ENCODE measurements at places on chromosomes 2 and 18. TPM values are rescaled to one million over a fixed set of nuclear protein-coding genes. Genes with fewer than 3 reads are reported as not detected.

- no peak overlapping the region for H3K27ac ChIP-seq
- H3K4me3 ChIP-seq = no peak overlapping the region
- peaks cover 2% of the 10 kb centered on the region for H3K27me3 ChIP-seq
- peaks cover 3% of the 10 kb centered on the region for H3K4me1 ChIP-seq
- H3K36me3 ChIP-seq = no peaks in the 10 kb centered on the region
- no peak for DNase-seq
Measured at GRCh38 chr2:161910200-161910599, 163.8 kb downstream of the DPP4 start.

- peaks cover 4% of the 10 kb centered on the region for H3K27me3 ChIP-seq
- no peak overlapping the region for H3K27ac ChIP-seq
- H3K36me3 ChIP-seq = no peaks in the 10 kb centered on the region
- no peak for DNase-seq
- peaks cover 21% of the 10 kb centered on the region for H3K4me1 ChIP-seq
Measured at GRCh38 chr2:163733301-163733938, 2.4 kb downstream of the FIGN start.

DNA sequence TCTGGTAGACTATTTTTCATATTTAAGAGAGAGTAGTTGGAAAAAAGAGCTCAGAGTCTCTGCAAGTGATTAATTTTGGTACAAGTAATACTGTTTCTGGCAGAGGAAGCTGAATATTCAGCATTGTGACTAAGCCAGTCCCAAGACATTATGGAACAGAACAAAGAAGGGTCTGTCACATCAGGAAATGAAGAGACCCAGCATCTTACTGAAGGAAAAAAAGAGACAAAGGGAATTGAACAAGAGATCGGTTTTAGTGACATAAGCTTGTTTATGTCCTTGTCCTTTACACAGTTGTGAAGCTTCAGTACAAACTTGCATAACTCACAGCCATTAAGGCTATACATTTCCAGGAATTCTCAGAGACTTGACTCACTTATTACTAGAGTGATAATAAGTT, 568.5 kb upstream of the SLC8A1 start:
- H3K27me3 ChIP-seq = peaks cover 1% of the 10 kb centered on the region
- H3K4me1 ChIP-seq = no peaks in the 10 kb centered on the region
- H3K27ac ChIP-seq = no peak overlapping the region
- no peak overlapping the region for H3K4me3 ChIP-seq
- H3K36me3 ChIP-seq = no peaks in the 10 kb centered on the region

- DNase-seq = no peak
- H3K4me3 ChIP-seq = no peak overlapping the region
- peaks cover 53% of the 10 kb centered on the region for H3K4me1 ChIP-seq
- H3K36me3 ChIP-seq = no peaks in the 10 kb centered on the region
- H3K27ac ChIP-seq = no peak overlapping the region
Measured at GRCh38 chr2:75431763-75432162, 129.0 kb downstream of the EVA1A start.

DNA sequence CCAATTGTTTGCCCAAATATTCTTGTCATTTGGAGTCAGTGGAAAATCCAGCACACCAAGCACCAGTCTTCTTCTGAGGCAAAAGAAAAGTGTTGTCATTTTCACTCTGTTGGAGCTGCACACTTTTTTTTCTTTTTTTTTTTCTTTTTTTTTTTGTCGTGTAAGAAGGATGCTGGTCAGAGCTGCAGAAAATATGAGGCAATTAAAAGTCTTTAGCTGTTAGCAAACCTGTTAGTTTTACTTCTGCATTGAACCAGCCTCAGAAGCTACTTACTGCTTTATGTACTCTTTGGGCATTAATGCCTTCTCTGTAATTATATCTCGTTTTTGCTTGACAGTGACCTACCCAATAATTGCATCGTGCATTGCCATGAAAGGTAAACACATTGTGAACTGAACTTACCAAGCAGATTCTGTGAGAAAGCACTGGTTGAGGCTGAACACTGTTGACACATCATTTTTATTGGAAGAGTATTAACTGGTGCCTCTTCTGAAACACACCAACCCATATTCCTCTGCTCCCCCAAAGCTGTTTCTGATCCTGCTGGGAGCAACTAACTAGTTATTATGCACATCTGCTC, 165.4 kb downstream of the CAPN13 start:
- H3K27ac ChIP-seq = no peak overlapping the region
- H3K4me3 ChIP-seq = no peak overlapping the region
- no peaks in the 10 kb centered on the region for H3K27me3 ChIP-seq

DNA sequence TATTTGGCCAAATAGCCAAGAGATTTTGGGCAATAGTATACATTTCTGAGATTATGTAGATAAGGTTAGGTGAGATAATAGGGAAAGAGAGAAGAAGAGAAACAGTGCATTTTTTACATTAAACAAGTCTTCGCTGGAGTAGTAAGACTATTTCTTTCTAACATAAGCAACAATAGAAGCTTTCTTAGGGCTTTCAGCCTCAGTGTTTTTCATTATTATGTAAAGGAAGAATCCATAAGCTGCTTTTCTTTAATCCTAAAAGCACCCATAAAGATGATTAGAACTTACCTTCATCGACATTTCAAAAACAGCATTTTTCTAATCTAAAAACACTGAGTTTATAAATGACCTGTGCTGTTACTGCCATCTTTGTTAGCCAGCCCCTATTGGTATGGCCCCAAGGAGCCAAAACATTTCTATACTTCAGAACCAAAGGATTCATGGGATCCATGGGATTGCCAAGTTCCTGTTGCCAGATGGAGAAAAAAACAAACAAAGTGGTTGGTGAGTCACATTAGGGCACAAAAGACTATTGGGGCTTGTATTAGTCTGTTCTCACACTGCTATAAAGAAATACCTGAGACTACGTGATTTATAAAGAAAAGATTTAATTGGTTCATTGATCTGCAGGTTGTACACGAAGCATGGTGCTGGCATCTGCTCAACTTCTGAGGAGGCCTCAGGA, 88.2 kb downstream of the SCG2 start:
- no peaks in the 10 kb centered on the region for H3K4me1 ChIP-seq
- no peak overlapping the region for H3K4me3 ChIP-seq
- no peak overlapping the region for H3K27ac ChIP-seq
- H3K27me3 ChIP-seq = peaks cover 2% of the 10 kb centered on the region
- no peaks in the 10 kb centered on the region for H3K36me3 ChIP-seq

- H3K4me3 ChIP-seq = no peak overlapping the region
- DNase-seq = no peak
- no peaks in the 10 kb centered on the region for H3K36me3 ChIP-seq
- peaks cover 4% of the 10 kb centered on the region for H3K27me3 ChIP-seq
- no peak overlapping the region for H3K27ac ChIP-seq
Measured at GRCh38 chr2:235573331-235574221, 79.7 kb downstream of the AGAP1 start.

GRCh38 chr2:197161774-197162173, 148.8 kb downstream of the ANKRD44 start:
- H3K4me1 ChIP-seq = peaks cover 15% of the 10 kb centered on the region
- H3K27me3 ChIP-seq = peaks cover 6% of the 10 kb centered on the region
- no peak for DNase-seq
- H3K4me3 ChIP-seq = no peak overlapping the region
- peaks cover 5% of the 10 kb centered on the region for H3K36me3 ChIP-seq

- DNase-seq = no peak
- no peak overlapping the region for H3K27ac ChIP-seq
- H3K4me1 ChIP-seq = peaks cover 34% of the 10 kb centered on the region
Measured at GRCh38 chr2:177670791-177671535, 278.4 kb downstream of the AGPS start.

DNA sequence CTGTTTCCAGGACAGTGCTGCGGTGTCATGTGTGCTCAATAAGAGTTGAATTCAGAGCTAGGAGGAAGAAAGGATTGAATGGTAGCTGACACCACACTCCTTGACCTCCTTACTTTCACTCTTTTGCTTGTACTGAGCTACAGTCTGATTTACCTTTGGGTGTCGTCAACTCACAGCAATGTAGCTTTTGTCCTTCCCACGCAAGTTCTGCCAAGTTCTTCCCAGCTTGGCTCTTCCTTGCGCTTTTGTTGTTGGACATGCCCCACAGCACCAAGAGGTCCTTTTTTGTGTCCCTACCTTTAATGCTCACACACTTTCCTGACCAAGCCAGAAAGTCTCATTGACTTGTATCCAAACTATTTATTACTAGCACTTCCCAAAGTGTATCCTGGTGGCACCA, 38.3 kb upstream of the ITGB6 start:
- DNase-seq = no peak
- H3K4me3 ChIP-seq = no peak overlapping the region
- no peaks in the 10 kb centered on the region for H3K4me1 ChIP-seq
- H3K36me3 ChIP-seq = no peaks in the 10 kb centered on the region

The THSD7B gene
- total RNA-seq = 10.5 TPM

DNA sequence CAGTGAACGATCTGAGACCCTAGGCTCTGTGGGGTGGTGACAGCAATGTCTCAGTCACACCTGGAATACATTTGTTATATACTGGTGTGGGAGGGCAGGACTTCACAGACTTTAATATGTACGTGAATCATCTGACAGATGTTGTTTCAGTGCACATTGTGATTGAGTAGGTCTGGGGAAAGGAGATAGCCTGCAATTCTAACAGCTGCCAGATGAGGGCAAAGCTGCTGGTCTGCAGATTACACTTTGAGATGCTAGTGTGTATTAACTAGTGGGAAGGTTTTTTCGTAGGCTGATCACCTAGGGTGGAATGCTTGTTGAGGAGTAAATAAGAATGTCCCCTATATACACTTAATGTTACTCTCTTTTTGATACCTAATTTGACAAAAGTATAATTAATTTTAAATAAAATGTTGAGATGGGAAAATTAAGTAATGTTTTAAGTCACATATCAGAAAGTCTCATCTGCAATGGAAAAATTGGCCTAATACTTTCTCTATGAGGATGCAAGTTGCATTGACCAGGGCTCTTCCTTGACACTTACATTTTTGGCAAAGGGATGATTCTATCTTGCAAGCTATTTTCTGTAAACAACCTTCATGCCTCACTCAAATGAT, 496.9 kb upstream of the HNMT start:
- H3K4me3 ChIP-seq = no peak overlapping the region
- H3K4me1 ChIP-seq = no peaks in the 10 kb centered on the region
- peak; percentile 61 for DNase-seq
- no peaks in the 10 kb centered on the region for H3K36me3 ChIP-seq

- H3K4me1 ChIP-seq = peaks cover 43% of the 10 kb centered on the region
- no peak overlapping the region for H3K27ac ChIP-seq
- DNase-seq = no peak
- no peak overlapping the region for H3K4me3 ChIP-seq
- H3K27me3 ChIP-seq = peaks cover 4% of the 10 kb centered on the region
- H3K36me3 ChIP-seq = peaks cover 25% of the 10 kb centered on the region
Measured at GRCh38 chr2:75547345-75548035, 13.2 kb downstream of the EVA1A start.

DNA sequence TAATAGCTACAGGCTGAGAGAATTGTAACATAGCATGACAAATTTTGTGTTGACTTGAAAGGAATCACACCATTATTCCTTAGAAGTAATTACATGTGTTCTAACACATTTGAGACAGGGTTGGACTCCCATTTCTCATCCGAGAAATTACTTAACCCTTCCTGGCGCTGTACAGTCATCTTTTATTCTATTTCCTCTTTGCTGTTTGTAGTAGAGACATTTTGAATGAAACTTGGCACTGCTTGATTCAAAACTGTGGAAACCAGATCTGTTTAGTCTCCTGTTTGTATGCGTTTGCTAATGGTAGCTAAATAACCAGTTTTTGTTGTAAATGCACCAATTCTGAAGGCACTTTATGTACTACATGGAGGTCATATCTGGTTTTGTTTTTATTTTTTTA, 231.9 kb downstream of the ALPK2 start:
- no peak overlapping the region for H3K4me3 ChIP-seq
- H3K27me3 ChIP-seq = peaks cover 9% of the 10 kb centered on the region
- H3K4me1 ChIP-seq = no peaks in the 10 kb centered on the region
- peaks cover 7% of the 10 kb centered on the region for H3K36me3 ChIP-seq

The LOXHD1 gene
- 0.23 TPM for total RNA-seq

GRCh38 chr2:8437949-8438400, 243.9 kb upstream of the ID2 start:
- H3K27ac ChIP-seq = no peak overlapping the region
- H3K4me3 ChIP-seq = no peak overlapping the region
- DNase-seq = no peak
- no peaks in the 10 kb centered on the region for H3K4me1 ChIP-seq
- no peaks in the 10 kb centered on the region for H3K36me3 ChIP-seq

The CTLA4 gene
- not detected for total RNA-seq

- H3K27ac ChIP-seq = no peak overlapping the region
- H3K4me1 ChIP-seq = peaks cover 25% of the 10 kb centered on the region
- H3K27me3 ChIP-seq = peaks cover 1% of the 10 kb centered on the region
- DNase-seq = no peak
Measured at GRCh38 chr2:239790313-239790712, 234.8 kb downstream of the NDUFA10 start.

The STAT4 gene
- 1.1 TPM for total RNA-seq

- no peak overlapping the region for H3K27ac ChIP-seq
- H3K4me1 ChIP-seq = no peaks in the 10 kb centered on the region
- no peak for DNase-seq
- no peak overlapping the region for H3K4me3 ChIP-seq
- no peaks in the 10 kb centered on the region for H3K36me3 ChIP-seq
Measured at GRCh38 chr2:139885921-139886498, 1105.8 kb upstream of the NXPH2 start.

GRCh38 chr2:74982577-74982976, 24.1 kb downstream of the POLE4 start:
- H3K4me3 ChIP-seq = no peak overlapping the region
- H3K27me3 ChIP-seq = peaks cover 2% of the 10 kb centered on the region
- H3K27ac ChIP-seq = no peak overlapping the region
- no peaks in the 10 kb centered on the region for H3K36me3 ChIP-seq
- H3K4me1 ChIP-seq = no peaks in the 10 kb centered on the region

The TUBA3E gene
- not detected for total RNA-seq

The FNDC4 gene
- total RNA-seq = 26.4 TPM

- peaks cover 19% of the 10 kb centered on the region for H3K4me1 ChIP-seq
- no peak overlapping the region for H3K27ac ChIP-seq
- H3K27me3 ChIP-seq = peaks cover 2% of the 10 kb centered on the region
- DNase-seq = no peak
- peaks cover 4% of the 10 kb centered on the region for H3K36me3 ChIP-seq
- H3K4me3 ChIP-seq = no peak overlapping the region
Measured at GRCh38 chr18:58230438-58231179, 186.6 kb downstream of the NEDD4L start.

The SLC14A1 gene
- 0.36 TPM for total RNA-seq

GRCh38 chr2:205692104-205692503, 9.8 kb downstream of the NRP2 start:
- H3K4me1 ChIP-seq = peaks cover 67% of the 10 kb centered on the region
- H3K36me3 ChIP-seq = peaks cover 13% of the 10 kb centered on the region
- no peaks in the 10 kb centered on the region for H3K27me3 ChIP-seq
- H3K4me3 ChIP-seq = no peak overlapping the region

- H3K4me3 ChIP-seq = no peak overlapping the region
- H3K27ac ChIP-seq = no peak overlapping the region
- peaks cover 14% of the 10 kb centered on the region for H3K27me3 ChIP-seq
- no peak for DNase-seq
- peaks cover 10% of the 10 kb centered on the region for H3K36me3 ChIP-seq
Measured at GRCh38 chr2:239587841-239588240, 187.0 kb upstream of the HDAC4 start.

Data from endothelial cell (in vitro differentiated cells).